H7 (cell line): ENCODE measurements at places on chromosomes 2 and 18. TPM values are rescaled to one million over a fixed set of nuclear protein-coding genes. Genes with fewer than 3 reads are reported as not detected.

DNA sequence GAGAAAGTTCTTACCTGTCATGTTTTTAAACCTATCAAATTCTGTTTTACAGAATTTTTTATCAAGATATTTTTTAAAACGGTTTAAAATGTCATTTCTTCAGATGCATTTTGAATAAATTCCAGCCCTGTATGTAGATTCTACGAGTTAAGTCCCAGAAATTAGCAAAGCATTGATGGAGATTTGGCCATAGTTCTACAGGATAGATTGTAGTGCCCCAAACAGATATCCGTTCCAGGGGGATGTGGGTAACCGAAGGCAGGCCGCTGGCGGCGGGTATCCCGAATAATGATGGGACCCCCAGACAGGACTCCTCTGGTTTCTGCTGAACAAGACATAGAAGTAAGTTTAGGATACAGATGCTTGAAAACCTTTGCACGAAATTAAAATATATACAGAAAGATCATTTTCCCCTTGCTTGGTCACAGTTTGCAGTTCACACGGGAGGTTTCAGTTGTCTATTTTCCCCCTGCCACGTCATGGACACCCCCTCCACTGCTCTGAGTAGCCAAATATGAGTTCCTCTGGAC is 755 bp downstream of the NOL4 start:
- peak; percentile 12 for DNase-seq

GRCh38 chr2:101823859-101824258 is 126.4 kb downstream of the MAP4K4 start:
- no peak for DNase-seq

CNDP1 gene
- total RNA-seq, result not detected in 2 replicates

ZC3H8 gene
- 2.1 and 5.9 TPM in 2 replicates for total RNA-seq

CPO gene
- 2.4 and 3.9 TPM in 2 replicates for total RNA-seq
